Right renal pelvis (tissue), 4 donors: ENCODE measurements at places on chromosomes 7 and 10.

GRCh38 chr10:88540351-88540750 is 42.8 kb downstream of the RNLS start:
- no peak for DNase-seq

DNA sequence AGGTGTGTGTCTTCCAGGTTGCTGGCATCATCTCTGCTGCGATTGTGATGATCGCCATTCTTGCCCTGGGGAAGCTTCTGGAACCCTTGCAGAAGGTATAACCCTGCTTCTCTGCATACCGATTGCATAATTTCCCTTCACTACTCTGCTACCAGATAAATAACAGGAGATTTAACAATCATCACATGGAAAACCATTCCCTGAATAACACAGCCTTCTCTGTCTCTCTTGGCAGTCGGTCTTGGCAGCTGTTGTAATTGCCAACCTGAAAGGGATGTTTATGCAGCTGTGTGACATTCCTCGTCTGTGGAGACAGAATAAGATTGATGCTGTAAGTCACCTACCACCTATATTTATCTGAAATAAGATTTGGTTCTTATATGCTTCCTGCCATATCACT is 33.8 kb downstream of the SLC26A4 start:
- DNase-seq: no peak

- DNase-seq: no peak
Measured at GRCh38 chr10:92544296-92544695, 29.6 kb downstream of the IDE start.

- no peak for DNase-seq
Measured at GRCh38 chr10:73858013-73858708, 16.2 kb downstream of the CAMK2G start.

- DNase-seq: no peak
Measured at GRCh38 chr7:143046426-143046851, 5.7 kb upstream of the OR6V1 start.

DNA sequence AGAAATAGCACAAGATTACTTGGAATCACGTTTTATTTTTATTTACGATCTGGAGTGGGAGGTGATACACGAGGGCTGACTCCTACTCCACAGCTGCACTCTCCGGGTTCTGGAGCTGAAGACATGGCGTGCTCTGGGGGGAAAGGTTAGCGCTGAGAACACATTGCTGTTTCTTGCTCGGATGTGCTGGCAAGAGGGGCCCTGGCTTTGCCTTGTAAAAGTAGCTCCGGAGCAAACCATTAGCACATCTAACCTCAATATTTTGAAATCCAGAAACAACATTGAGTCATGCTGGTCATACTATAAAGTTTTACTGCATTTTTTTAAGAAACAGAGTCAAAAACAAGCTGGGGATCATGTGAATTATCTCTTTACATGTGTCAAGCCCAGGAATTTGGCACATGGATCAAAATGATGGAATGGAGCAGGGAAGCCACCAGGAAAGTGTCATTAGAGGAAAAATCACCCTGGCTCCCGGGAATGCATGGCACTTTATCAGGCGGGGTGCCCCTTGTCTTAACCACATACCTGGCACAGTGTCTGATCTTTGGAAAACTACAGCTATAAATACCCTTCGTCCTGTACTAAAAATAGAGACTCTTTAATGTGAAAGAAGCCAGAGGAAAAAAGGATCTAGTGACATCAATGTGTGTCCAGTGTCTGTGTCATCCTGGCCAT is 31.6 kb upstream of the LYZL1 start:
- peak; percentile 55 for DNase-seq

GRCh38 chr7:77338883-77339629 is 77.1 kb downstream of the GSAP start:
- no peak for DNase-seq

DNA sequence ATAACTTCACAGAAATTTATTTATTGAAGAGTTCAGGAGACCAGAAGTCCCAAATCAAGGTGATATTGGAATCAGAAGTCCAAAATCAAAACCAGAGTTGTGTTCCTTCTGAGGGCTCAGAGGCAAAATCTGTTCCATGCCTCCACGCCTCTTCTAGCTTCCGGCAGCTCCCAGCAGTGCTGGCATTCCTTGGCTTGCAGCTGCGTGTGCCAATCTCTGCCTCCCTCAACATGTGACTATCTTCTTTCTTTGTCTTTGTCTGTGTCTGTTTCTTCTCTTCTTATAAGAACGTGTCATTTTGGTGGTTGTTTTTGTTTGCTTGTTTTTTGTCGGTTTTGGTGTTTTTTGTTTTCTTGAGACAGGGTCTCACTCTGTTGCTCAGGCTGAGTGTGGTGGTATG is 116.1 kb downstream of the APBB1IP start:
- DNase-seq: no peak

DNA sequence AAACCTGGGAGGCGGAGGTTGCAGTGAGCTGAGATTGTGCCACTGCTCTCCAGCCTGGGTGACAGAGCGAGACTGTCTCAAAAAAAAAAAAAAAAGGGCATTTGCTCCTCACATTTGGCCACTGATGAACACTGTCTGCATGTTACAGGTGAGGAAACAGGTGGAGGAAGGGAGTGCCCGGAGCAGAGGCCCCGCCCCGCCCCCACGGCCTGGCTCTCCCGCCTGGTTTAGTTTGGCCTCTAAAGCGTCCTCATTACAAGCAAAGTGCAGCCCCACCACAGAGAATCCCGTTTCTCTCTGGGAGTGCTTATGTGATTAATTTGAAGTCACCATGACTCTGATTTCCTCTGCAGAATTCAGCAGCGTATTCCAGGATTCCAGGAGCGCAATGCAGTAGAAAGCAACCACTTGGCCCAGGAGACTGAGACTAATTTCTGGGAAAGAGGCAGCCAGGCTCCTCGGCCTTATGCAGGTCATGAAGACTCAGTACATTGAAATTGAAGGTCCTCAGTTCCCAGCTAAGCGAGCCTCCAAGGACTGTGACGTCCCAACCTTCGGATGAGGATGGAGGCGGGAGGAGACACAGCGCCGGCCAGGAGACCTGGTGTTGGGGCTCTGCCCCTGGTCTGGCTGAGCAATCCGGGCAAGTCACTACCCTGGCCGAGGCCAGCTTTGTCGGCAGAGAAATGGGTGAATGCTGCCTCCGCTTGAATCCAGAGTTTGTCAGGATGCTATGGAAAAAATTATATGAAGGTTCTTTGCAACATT is 44.7 kb downstream of the RBM17 start:
- DNase-seq: no peak

DNA sequence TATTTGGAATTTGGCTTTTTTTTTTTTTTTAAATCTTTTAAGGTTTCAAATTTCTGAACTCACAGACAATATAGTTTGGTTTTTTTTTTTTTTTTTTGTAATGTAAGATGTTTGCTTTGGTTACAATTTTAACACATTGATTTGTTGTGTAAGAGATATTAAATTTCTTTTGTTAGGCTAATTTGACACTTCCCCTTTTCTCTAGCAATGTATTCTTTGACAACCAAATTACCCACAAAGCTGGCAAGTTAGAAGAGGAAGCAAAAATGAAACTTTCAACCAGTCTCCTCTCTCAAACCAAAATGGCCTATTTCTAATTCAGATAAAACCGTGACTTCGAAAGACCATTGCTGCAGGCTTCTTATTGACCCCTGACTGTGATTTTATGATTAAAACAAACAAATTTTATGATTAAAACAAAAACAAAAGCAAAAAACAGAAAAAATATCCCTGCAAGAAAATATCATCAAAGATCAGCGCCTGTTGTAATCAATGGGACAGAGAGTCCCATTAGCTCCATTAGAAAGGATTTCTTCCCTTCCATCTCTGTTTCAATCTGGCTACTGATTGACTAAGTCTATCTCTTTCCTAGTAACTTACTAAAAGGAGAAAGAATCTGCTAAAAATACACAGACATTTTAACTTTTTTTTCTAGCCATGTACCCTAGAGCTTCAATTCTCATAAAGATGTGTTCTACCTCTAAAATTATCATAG is 489.2 kb downstream of the MDFIC start:
- no peak for DNase-seq

DNA sequence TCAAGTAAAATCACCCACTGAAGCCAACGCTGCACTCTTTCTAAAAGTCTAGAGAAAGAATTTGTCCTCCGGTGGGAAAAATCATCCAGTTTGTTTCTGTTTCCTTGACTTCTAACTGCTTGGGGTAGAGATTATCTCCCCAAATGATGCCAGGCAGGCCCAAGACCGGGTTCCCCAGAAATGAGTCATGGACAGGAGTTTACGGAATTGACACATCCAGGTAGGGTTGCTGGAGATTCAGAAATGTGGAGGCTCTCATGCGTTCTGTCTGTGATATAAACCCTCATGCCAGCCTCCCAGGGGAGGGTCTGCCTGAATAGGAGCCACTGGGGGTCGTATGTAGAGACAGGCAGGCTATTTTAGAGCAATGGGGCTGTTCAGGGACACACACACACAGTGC is 230.9 kb downstream of the TCERG1L start:
- DNase-seq: no peak

GRCh38 chr10:50622706-50623662 is 772 bp downstream of the SGMS1 start:
- DNase-seq: no peak

- no peak for DNase-seq
Measured at GRCh38 chr10:110513949-110514348, 16.2 kb downstream of the DUSP5 start.

DNA sequence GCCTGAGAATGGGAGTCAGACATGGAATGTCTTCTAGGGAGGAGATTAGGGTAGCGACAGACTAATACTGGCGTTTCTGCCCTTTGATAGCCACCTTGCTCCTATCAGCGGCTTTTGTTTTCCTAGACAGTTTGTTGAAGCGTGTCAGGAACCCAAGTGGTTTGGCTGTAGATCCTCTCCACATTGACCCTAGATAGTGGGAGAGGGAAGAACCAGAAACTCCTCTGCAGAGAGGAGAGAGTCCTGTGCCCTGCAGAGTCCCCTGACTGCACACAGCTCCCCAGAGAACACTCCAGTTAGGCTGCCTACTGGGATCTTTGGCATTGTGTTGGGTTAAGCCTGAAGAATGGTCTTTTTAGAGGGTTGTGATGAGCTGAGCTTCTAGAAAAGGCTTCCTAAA is 2.4 kb downstream of the MEPCE start:
- DNase-seq: no peak

DNA sequence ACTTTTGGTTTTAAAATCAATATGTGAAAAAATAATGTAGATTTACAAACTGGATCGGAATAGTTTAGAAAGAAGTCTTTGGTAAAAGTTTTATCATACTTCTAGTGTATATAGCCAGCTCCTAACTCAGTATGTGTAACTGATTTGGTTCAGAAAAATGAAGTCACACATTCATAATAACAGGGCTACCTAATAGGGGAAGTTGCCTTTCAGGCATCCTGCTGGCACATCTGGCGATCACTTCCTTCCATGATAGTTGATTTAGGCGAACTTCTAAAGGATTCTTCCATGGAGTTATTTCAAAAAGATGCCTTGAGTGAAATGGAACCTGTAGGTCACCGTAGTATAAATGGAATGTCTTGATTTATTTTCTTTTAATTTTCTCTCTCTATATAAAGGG is 69.1 kb downstream of the SHH start:
- DNase-seq: no peak

GRCh38 chr7:38232502-38233366 is 40.7 kb downstream of the TARP start:
- DNase-seq: no peak

DNA sequence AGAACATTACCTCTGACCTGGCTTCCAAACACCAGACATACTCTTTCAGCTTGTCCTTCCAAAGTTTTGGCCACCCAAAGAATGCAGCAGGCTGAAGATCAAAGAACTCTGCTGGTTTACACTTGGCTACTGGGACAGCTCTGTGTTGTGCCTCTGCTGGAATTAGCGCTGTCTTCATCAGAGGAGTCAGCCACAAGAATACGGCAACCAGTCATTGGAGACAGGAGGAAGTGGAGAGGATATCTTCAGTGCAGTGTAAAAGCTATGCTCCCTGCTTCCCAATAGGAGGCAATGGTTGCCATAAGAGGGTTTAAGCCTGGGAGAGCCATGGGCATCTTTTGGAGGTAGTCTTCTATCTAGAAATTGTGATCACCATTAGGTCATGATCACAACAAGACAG is 126.7 kb upstream of the WNT16 start:
- DNase-seq: no peak

- DNase-seq: no peak
Measured at GRCh38 chr7:156105337-156106106, 293.3 kb upstream of the SHH start.

- DNase-seq: no peak
Measured at GRCh38 chr10:112663234-112664125, 216.5 kb downstream of the VTI1A start.

DNA sequence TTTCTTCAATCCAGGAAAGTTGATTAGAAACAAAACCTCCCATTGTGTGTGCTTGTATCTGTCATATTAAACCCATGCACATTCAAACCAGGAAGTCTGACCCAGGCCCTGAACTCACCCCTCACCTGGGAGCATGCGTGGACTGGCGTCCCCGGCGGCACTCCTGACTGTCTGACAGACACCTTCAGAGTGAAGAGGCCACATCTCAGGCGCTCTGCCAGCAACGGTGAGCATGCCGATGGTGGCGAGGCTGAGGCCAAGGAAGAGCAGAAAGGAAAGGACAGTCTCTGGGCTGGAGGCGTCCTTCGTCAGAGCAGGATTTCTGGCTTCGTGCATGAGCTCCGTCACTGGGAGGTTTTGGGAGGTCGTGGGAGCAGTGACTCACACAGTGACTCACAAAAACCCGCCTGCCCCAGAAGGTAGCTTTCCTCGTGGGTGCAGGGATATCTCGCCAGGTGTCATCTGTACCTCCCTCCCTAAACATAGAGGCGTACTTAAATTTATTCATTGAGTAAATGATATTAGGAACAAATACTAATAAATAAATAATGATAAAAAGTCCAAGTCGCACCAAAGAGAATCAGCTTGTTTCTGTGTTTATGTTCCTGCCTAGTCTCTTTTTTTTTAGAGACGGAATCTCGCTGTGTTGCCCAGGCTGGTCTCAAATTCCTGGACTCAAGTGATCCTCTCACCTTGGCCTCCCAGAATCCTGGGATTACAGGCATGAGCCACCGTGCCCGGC is 13.5 kb downstream of the IQCE start:
- no peak for DNase-seq

DNA sequence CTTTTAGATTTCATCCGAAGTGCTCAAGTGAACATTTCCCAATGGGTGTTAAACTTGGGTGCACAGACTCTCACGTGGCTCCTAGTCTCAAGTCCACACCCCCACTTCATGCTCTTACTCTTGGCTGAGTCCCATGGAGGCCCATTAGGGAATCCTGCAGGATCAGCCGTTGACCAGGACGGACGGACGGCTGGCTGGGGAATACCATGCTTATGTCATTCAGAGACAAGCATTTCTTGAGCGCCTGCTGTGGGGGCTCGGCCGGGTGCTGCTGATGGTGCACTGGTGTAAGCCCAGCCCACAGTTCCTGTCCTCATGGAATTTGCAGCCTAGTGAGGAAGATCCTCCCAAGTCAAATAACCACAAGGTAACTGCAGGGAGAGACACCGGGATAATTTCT is 44.7 kb downstream of the PITRM1 start:
- DNase-seq: no peak

GRCh38 chr10:50211670-50212069 is 39.6 kb downstream of the ASAH2 start:
- DNase-seq: no peak

GRCh38 chr7:139186146-139186545 is 44.9 kb upstream of the UBN2 start:
- no peak for DNase-seq
